ENCODE measurements at places on chromosomes 3 and 15.
A peak's percentile ranks its signal among the peaks of the same experiment; 100 is the strongest.

GRCh38 chr3:136332302-136332701, 82.2 kb downstream of the PCCB start:
- no peak for DNase-seq

GRCh38 chr3:169804681-169805080, 8.0 kb upstream of the LRRIQ4 start:
- DNase-seq, result no peak

- DNase-seq, result peak; percentile 97
Measured at GRCh38 chr15:71800835-71801745, 9.3 kb upstream of the NR2E3 start.

- no peak for DNase-seq
Measured at GRCh38 chr15:38205526-38206272, 46.9 kb upstream of the SPRED1 start.

GRCh38 chr3:2958551-2958950, 151.6 kb downstream of the IL5RA start:
- DNase-seq, result no peak

DNA sequence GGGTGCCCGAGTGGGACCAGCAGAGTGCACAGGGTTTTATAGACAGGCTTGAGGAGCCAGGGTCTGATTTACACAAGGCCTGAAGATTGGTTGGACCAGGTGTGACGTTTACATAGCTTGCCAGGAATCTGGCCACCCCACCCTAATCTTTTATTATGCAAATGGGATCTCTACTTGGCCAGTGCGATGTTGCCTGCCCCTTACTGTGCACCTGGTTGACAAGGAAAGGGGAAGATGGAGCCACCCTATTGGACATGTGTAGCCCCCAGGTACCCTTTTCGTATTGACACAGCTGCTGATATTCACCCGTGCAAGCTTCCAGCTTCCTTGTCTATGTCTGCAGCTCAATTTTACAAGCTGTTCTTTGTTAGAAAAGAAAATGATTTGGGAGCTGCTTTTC, 132.0 kb downstream of the ARNT2 start:
- DNase-seq, result no peak

DNA sequence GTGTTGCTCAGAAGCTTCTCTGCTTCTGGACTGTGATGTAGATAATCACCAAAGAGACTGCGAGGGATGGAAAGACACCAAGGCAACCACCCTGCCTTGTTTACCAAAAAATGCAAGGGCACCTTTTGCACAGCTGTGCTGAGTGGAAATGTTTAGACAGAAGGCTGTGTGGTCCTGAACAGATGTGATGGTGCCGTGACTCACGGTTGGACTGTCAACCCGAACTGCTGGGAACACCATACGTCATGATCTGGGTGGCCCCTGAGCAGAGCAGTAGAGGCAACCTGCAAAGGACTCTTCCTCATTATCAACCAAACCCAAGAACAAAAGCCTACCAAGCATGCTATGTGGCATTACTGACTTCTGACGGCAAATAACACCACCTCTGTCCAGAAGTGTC, 61.3 kb upstream of the LPP start:
- DNase-seq, result no peak

GRCh38 chr3:111134302-111134701, 62.7 kb downstream of the NECTIN3 start:
- DNase-seq, result no peak

- no peak for DNase-seq
Measured at GRCh38 chr3:111303760-111304159, 232.1 kb downstream of the NECTIN3 start.

- no peak for DNase-seq
Measured at GRCh38 chr3:52253314-52254304, 8.1 kb downstream of the PPM1M start.

GRCh38 chr3:107249132-107249531, 128.1 kb upstream of the CCDC54 start:
- no peak for DNase-seq

GRCh38 chr3:134367869-134368750, 6.1 kb downstream of the AMOTL2 start:
- DNase-seq, result no peak

DNA sequence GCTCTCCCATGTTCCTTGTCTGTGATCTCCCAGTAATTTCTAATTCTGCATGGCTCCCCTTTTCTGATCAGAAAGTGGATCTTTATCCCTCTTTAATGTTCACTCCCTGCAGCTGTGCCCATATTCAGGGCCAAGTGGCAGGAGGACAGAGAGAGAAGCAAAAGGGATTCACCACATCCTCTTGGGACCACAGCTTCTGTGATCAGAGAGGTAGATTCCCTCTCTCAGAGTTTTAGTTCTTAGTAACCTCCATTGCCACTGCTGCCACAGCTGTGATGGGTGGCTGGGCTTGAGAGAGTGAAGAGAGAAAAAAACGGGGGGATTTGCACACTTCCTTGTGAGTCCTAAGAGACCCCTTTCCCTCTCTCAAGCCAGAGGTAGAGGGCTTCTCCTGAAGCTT, 49.2 kb downstream of the GLCE start:
- DNase-seq, result no peak

Measured in HT-29 (cell line).